ENCODE measurements at places on chromosomes 1 and 21. TPM values are rescaled to one million over a fixed set of nuclear protein-coding genes. Genes with fewer than 3 reads are reported as not detected.
A peak's percentile ranks its signal among the peaks of the same experiment; 100 is the strongest.

DNA sequence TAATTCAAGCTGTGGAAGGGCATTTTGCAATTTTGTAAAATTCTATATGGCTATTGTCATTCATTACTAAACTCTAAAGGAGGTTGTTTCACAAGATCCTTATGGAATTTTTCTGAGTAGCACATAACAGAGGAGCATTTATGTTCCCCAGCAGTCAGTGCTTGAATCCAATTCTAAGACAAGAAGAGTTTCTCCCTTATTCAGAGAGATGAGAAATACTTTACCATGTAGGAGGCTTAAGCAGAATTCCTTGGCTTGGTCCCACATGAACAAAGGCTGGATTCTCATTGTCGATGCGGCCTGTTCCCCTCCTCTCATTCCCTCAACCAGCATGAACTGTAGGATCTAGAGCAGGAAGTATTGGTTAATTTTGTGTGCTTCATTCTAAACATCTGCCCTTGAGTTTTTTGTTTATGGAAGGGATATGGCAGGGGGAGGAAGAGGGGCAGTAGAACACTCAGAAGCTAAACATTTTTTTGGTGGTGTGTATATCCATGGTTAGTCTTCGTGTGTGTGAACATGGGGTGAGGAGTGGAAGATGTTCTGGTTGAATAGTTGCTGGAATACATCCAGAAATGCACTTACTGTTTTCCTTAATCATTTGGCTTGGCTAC is 74.3 kb downstream of the LAMC1 start:
- no peak overlapping the region for H3K4me3 ChIP-seq
- no peaks in the 10 kb centered on the region for H3K27me3 ChIP-seq
- no peaks in the 10 kb centered on the region for H3K4me1 ChIP-seq
- no peaks in the 10 kb centered on the region for H3K36me3 ChIP-seq
- DNase-seq: no peak

DNA sequence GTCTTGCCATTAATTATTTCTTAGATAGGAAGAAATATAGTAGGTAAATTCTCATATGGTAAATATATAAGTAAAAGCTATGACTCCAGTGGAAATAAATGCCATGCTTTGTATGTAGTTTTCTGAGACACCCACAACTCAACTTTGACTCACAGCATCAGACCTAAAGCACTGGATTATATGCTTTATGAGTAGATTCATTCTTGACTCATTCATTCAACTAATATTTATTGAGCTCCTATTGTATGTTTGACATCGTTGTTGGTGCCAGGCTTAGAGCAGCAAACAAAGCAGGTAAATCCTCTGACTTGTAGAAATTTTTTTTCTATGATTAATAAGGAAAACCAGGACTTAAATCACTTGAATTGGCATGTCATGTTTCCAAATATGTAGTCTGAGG is 211.4 kb downstream of the PTPRC start:
- no peaks in the 10 kb centered on the region for H3K4me1 ChIP-seq
- no peaks in the 10 kb centered on the region for H3K27me3 ChIP-seq
- H3K36me3 ChIP-seq: no peaks in the 10 kb centered on the region
- H3K27ac ChIP-seq: no peak overlapping the region
- no peak for DNase-seq
- H3K4me3 ChIP-seq: no peak overlapping the region

The ANKRD65 gene
- not detected for total RNA-seq

DNA sequence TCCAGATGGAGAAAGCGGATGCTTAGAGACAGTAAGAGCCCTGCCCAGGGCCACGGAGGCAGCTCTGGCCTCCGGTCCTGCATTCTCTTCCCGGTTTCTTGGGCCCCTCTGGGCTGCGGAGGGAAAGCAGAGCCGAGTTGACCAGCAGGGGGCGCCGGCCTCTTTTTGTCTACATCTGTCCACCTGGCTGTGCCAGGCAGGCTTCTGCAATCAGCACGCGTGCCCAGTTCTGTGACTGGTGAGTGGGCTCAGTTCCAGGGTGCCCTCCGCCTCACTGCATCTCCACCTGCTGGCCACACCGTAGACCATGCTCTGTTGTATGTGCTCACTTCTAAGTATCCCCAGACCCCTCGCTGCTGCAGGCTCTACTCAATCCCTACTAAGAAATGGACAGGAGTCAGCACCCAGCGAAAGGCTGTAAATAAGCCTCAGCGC is 6.7 kb upstream of the HUNK start:
- no peaks in the 10 kb centered on the region for H3K27me3 ChIP-seq
- peak; percentile 48 for DNase-seq
- H3K36me3 ChIP-seq: no peaks in the 10 kb centered on the region
- no peak overlapping the region for H3K4me3 ChIP-seq
- no peaks in the 10 kb centered on the region for H3K4me1 ChIP-seq

DNA sequence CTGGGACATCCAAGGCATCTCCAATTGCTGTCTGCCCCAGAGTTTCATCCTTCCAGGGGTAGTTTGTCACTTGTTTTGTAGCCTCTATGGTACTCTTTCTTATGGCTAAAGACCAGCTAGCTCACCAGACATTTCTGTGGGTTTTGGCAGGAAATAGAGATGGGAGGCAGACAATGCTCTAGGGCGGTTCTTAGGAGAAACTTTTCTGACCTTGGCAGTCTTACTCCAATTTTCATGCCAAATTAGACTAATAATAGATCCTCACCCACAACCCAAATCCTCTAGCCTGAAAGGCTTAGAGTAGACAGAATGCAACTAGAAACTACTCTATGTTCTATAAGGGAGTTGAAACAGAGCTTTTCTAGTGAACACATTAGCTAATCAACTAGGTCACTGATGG is 69.8 kb downstream of the LRIG2 start:
- H3K27me3 ChIP-seq: no peaks in the 10 kb centered on the region
- H3K4me1 ChIP-seq: peaks cover 13% of the 10 kb centered on the region
- no peak overlapping the region for H3K27ac ChIP-seq

DNA sequence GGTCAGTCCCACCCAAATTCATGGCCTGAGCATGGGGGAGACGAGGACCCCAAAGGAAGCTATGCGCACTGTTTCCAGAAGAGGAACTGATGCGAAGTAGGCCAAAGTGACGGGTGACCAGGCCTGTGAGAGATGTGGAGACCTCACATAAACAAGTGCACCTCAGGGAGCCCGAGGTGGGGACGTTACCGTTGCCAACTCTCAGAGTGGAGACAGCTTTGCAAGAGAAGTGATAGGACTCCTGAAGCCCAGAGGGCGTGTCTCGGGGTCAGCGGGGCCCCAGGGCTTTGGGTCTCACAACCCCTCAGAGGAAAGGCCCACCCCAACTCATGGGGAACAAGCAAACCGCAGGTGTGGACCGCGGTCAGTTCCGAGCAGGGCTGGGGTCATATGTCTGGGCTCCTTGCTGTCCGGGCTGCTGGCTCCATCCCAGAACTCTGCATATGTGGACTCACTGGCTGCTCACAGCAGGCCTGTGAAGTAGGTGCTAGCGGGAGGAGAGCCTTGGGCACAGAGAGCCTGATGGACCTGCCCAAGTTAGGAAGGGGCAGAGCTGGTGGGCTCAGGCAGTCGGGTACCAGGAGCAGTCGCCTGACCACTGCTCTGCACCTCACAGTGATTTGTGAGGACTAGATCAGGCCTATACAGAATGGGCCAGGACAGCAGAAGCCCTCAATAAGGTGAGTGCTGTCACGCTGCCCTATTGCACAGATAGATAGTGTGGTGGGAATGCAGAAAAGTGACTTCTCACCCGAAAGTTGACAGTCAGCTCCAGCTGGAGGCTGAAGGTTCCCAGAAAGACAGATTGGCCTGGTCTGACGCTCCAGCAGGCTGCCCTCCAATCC is 26.2 kb downstream of the STUM start:
- no peak overlapping the region for H3K27ac ChIP-seq
- H3K27me3 ChIP-seq: no peaks in the 10 kb centered on the region
- no peaks in the 10 kb centered on the region for H3K4me1 ChIP-seq
- H3K36me3 ChIP-seq: no peaks in the 10 kb centered on the region
- no peak overlapping the region for H3K4me3 ChIP-seq
- no peak for DNase-seq

The IFFO2 gene
- 33.1 TPM for total RNA-seq

- H3K4me1 ChIP-seq: no peaks in the 10 kb centered on the region
- H3K27ac ChIP-seq: no peak overlapping the region
- DNase-seq: no peak
- H3K36me3 ChIP-seq: no peaks in the 10 kb centered on the region
- H3K27me3 ChIP-seq: no peaks in the 10 kb centered on the region
- no peak overlapping the region for H3K4me3 ChIP-seq
Measured at GRCh38 chr1:199410462-199410861, 617.0 kb upstream of the NR5A2 start.

GRCh38 chr1:48402599-48402998 is 69.4 kb downstream of the SPATA6 start:
- H3K27ac ChIP-seq: no peak overlapping the region
- no peak for DNase-seq
- H3K27me3 ChIP-seq: no peaks in the 10 kb centered on the region
- H3K4me1 ChIP-seq: no peaks in the 10 kb centered on the region

DNA sequence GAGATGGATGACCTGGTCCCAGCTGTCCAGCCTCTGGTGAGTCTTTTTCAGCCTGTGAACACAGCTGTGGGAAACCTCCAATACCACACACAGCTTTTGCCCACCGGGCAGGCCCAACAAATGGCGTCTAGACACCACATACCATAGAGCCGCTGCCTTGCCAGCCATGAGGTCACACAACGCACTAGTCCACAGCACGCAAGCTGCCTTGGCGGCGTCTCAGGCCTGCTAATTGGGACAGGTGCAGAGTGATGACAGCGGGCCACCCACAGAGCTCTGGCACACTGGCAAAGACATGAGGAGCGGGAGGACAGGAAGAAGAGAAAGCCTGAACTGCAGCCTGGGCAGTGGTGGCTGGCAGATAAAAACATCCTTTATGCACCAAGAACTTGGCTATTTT is 125.5 kb downstream of the ADAMTS1 start:
- H3K4me3 ChIP-seq: no peak overlapping the region
- H3K27ac ChIP-seq: no peak overlapping the region
- H3K36me3 ChIP-seq: no peaks in the 10 kb centered on the region
- no peak for DNase-seq
- no peaks in the 10 kb centered on the region for H3K4me1 ChIP-seq

GRCh38 chr1:167913895-167914496 is at the start of gene ADCY10:
ADCY10 (minus strand) TSS chr1:167914134; CDS start chr1:167905140, 8,994 bp downstream.
- H3K36me3 ChIP-seq: no peaks in the 10 kb centered on the region
- H3K4me1 ChIP-seq: no peaks in the 10 kb centered on the region
- H3K27me3 ChIP-seq: no peaks in the 10 kb centered on the region
- H3K4me3 ChIP-seq: no peak within 1 kb of the TSS
- DNase-seq: no peak
- no peak within 1 kb of the TSS for H3K27ac ChIP-seq

The HTR6 gene
- total RNA-seq: not detected

- no peaks in the 10 kb centered on the region for H3K36me3 ChIP-seq
- no peak overlapping the region for H3K4me3 ChIP-seq
- H3K27ac ChIP-seq: no peak overlapping the region
Measured at GRCh38 chr1:226898246-226898645, 27.8 kb downstream of the PSEN2 start.

- H3K27ac ChIP-seq: no peak overlapping the region
- peak overlapping the region; percentile 59 for H3K4me3 ChIP-seq
- peaks cover 41% of the 10 kb centered on the region for H3K27me3 ChIP-seq
- peaks cover 6% of the 10 kb centered on the region for H3K4me1 ChIP-seq
Measured at GRCh38 chr21:33070998-33071769, 1.2 kb downstream of the OLIG1 start.

GRCh38 chr1:84069236-84069845 is 70.4 kb upstream of the TTLL7 start:
- no peak overlapping the region for H3K4me3 ChIP-seq
- no peak overlapping the region for H3K27ac ChIP-seq
- no peaks in the 10 kb centered on the region for H3K36me3 ChIP-seq
- H3K4me1 ChIP-seq: no peaks in the 10 kb centered on the region

- H3K4me1 ChIP-seq: no peaks in the 10 kb centered on the region
- H3K4me3 ChIP-seq: no peak overlapping the region
- H3K36me3 ChIP-seq: no peaks in the 10 kb centered on the region
- H3K27me3 ChIP-seq: no peaks in the 10 kb centered on the region
- no peak overlapping the region for H3K27ac ChIP-seq
Measured at GRCh38 chr1:102472520-102472919, 475.8 kb upstream of the OLFM3 start.

DNA sequence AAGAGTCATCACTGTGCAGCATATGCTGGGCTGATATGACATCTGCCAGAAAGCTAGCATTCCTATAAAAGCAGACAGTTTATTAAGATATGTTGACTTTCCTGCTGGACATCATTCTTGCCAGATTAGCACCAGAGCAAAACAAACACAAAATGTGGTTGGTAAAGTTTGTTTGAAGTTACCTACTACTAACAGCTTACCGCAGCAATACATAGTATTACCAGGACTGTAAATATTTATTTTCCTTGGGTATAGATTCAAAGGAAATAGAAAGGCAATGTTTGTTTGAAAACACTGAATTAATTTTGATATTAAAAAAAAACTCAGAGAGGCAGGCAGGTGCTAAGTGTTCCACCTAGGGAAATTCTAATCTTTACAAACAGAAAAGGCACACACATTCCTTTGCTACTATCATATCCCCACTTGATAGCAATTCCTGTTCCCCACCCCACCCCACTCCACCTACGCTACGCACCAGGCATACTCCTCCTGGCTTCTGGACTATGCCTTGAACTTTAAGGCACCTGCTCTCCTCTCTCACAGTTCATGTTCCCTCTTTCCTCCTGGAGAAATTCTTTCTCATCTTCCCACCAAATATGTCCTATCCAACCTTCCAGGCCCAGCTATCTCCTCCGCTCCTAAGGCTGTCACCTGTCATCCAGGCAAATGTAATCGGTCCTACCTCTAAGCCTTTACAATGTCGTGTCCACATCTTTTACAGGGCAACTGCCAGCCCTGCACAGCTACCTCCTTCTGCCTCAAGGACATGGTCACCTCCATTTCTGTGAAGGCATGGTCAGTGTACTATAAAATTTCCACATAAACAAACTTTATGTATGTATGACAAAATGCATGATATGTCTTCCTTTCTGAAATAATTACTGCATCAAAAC is 34.7 kb downstream of the PTPN14 start:
- no peaks in the 10 kb centered on the region for H3K36me3 ChIP-seq
- DNase-seq: no peak
- no peaks in the 10 kb centered on the region for H3K27me3 ChIP-seq
- H3K4me1 ChIP-seq: peaks cover 10% of the 10 kb centered on the region
- H3K4me3 ChIP-seq: no peak overlapping the region
- H3K27ac ChIP-seq: no peak overlapping the region

DNA sequence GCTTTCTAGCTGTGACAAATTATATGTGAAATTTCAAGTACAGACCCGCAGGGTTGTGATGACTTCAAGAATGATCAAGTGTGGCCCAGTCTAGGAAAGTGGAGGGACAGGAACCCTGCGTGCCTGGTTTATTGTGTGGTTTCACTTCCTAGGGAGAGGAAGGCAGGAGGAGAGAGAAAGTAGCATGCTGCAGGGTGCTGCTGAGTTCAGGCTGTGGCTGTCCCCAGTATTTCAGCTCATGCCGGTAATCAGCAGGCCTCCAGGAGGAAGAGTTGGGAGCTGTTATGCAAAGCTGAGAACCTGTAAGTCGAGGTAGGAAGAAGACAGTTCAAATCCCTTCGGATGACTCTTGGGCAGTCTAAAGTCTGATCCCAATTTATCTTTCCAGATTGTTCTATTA is 140.4 kb downstream of the ROR1 start:
- H3K36me3 ChIP-seq: no peaks in the 10 kb centered on the region
- no peaks in the 10 kb centered on the region for H3K4me1 ChIP-seq
- no peak for DNase-seq
